ENCODE measurements at places on chromosomes 1 and 21. TPM values are rescaled to one million over a fixed set of nuclear protein-coding genes. Genes with fewer than 3 reads are reported as not detected.

GRCh38 chr1:46812065-46812963 is 13.5 kb downstream of the CYP4B1 start:
- DNase-seq = no peak

DNA sequence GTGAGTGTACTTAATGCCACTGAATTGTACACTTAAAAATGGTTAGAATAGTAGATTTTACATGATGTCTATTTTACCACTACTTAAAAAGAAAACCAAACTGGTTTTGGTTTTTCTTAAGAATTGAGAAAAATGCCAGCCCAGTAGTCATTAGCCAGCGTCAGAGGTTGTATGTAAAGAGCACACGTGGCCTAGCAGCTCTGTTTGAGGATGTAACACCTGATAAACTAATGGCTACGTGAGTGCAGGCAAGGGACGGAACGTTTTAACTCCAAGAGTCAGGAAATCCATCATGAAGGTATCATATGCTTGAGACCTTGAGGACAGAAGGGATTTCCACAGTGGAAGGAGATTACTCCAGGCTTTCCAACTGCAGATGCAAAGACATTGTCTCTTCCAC is 223.7 kb downstream of the MRPL39 start:
- no peak for DNase-seq

- no peak for DNase-seq
Observed at GRCh38 chr1:206580438-206581113, 31.7 kb downstream of the EIF2D start.

Gene FDPS
- total RNA-seq = 65.3 TPM

Gene OR2T2
- not detected for total RNA-seq

GRCh38 chr1:83813576-83813975 is 185.4 kb downstream of the TTLL7 start:
- no peak for DNase-seq

Gene SRGAP2
- total RNA-seq = 29.0 TPM

Gene SMIM1
- 54.6 TPM for total RNA-seq

DNA sequence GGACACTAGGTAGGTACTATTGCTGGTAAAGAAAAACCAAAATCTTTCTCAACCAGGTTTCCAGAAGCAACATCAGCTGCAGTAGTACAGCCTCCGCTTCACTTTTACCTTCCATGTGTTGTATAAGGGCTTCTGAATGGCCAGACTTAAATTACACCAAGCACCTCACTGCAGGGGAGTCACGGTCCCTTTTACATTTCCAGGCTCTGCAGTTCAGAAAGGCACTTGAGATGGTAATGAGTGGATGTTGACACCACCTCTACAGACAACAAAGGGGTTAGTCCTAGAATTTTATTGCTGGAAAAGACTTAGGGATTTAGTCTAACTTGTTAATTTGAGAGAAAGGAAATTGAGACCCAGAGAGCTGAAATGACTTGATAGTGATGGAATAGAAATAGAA is 12.0 kb upstream of the DUSP12 start:
- DNase-seq = no peak

DNA sequence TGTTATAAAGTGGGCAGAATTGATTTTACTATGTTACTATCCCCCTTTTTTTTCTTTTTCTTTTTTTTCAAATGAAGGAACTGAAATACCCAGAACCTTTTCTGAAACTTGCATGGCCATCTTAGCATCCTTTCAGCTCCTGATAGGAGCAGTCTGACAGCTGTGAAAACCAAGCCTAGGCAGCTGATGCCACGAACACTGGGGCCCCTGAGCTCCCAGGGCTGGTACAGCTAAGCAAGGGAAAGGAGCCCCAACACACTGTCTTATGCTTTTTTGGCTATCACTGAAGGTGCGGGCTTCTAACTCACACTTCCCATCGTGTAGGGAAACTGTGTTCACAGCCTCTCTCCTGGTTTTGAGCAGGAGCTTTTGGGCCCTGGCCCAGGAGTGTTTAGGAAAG is 23.0 kb upstream of the CAMK1G start:
- no peak for DNase-seq

All from right atrium auricular region (tissue), 2 donors.